ENCODE measurements at places on chromosomes 16 and 17.

DNA sequence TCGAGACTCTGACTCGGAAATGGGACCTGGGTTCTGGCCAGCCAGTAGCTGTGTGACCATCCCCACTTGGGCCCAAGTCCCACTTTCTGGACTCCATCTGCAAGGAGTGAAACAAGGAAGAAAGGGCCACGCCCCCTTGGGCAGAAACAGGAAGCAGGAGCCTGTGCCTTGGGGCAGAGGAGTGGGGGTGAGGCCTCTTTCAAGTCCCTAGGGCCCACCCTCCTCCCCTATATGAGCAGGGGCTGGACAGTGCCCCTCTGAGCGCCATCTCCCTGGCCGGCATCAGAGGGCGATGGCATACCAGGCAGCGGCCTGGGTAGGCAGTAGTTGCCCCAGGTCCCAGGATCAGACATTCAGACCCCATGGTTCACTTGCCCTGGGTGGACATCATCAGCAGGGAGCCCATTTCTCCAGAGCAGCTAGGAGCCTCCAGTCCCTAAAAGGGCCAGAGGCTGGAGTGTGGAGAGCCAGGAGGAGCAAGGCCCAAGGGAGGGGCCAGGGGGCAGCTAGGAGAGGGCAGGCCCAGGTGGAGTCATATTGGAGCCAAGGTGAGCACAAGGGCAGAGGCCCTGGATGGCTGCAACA, 7.1 kb downstream of the BCAR1 start:
- no peak for DNase-seq

GRCh38 chr16:55284718-55285099, 39.3 kb upstream of the IRX6 start:
- DNase-seq, result no peak

GRCh38 chr17:46141645-46142044, 51.6 kb downstream of the KANSL1 start:
- no peak for DNase-seq

GRCh38 chr17:3845291-3845620, 790 bp downstream of the NCBP3 start:
- DNase-seq, result no peak

GRCh38 chr16:57314161-57314785, 29.8 kb upstream of the PLLP start:
- DNase-seq, result no peak
